CD4-positive, alpha-beta memory T cell (primary cell): ENCODE measurements at places on chromosomes 11 and 22.

DNA sequence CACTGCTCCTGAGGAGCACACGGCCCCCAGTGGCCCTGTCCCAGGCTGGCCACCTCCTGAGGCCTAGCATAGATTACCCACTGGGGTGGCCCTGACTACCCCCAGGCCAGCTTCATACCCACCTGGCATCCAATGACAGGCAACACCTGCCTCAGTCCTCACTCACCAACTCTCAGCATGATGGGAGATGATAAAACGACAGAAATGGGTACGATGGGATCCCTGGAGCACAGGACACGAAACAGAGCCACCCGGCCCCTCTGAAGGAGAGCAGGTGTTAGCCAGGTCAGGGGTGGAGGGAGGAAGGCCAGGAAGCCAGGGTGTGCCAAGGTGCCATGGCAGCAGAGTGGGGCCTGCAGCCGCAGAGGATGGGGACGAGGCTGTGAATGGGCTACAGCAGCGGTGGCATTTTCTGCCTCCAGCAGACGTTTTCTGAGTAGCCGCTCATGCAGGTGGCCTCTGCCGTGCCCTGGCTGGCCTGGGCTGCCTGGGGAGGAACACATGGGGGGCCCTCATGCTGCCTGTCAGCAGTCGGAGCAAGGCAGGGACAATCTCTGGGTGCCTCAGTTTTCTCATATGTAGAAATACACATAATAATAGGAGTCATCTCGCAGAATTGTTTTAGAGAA, 50.2 kb upstream of the FGF3 start:
- no peak for DNase-seq

DNA sequence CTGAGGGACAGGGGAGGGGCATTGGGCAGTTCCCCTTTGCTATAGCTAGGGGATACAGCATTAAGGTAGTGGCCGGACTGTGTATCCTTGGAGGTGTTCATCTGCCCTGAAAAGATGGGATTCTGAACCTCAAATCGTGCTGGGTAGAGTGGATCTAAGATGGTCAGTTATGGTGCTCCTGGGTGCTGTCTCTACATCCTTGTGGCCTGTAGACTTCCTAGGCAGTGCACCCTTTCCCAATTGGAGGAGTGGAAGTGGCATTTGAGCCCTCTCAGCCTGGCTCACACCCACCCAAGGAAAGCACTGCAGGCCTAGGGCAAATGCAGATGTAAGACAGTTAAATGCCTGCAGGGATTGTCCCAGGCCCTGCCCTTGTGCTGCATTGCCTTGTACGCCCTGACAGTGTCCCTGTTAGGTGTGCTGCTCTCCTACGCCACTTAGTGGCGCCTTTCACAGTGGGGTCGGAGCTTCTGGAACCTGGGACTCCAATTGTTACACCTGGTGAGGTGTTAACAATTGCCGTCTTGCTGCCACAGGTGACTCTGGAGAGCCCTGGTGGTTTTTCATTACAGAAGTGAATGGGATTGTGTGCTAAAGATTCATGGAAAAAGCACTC, 35.0 kb downstream of the PPFIBP2 start:
- DNase-seq = no peak

DNA sequence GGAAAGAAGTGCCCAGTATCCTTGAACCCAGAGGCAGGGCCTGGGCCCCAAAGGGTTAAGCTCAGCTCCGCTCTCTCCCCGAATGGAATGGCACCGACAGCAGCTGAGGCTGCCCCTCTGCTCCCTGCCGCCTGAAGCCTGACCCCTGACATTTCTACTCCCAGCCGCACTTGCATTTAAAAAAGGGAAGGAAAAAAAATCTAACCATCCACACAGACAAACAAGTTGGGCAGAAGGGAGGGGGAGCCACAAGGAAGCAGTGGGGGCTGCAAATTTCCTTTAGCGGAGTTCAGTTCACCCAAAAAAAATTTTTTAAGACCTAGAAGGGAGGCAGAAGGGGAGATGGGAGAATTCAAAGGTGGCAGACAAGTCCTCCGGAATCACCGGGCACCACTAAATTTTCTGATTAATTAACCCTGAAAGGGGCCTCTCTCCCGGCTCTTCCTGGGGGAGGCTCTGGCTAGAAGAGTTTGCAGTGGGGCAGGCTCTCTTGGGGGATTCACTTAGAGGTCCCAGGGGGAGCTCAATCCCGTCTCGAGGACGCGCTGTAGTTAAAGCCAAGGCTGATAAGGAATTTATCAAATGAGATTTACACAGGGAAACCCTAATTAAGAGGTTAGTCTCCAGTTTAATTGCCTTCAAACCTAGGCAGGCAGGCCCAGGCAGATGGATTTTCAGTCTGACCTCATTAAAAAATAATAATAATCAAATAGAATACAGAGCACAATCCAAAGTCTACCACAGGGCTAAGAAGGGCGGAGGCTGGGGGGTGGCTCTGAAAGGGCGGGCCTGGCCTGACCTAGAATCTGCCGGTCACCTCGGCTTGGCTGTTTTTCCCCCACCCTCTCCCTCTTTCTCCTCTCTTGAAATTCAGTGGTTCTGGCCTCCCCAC, 25.6 kb downstream of the MN1 start:
- DNase-seq = no peak

GRCh38 chr11:25597696-25598095, 734.2 kb upstream of the ANO3 start:
- DNase-seq = no peak

- DNase-seq = peak; percentile 20
These were observed 75.2 kb upstream of the TP53I11 start for GRCh38 chr11:45025716-45026492.

DNA sequence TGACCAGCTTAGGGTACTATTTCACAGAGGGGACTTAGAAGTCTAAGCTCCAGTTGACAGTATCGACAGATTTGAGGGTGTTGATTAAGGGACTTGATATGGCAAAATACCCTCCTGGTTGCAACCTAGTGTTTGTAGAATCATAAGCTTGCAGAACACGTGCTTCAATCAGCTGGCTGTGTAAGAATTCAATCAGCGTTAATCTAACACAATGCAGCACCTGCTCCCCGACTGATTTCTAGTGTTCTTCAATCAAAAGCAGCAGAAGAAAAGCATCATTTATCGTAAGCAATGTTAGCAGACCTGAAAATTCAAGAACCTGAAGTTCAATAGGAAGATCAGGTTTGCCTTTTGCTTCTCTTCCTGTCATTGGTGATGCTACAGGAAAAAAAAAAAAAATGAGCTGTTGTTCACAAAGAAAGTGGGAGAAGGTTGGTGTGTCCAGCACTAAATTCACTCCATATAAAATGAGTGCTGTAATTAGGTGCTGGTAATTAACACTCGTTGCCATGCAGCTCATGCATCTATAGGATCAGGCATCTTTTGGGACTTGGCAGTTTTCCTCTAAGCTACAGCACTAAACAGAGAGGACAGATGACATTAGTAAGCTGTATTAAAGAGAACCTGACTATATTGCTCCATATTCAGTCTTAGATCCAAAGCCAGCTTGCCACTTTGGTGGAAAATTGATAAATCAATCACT, 840.3 kb downstream of the OPCML start:
- no peak for DNase-seq

- DNase-seq = no peak
These were observed 702 bp upstream of the KCNJ4 start for GRCh38 chr22:38455530-38456271.

DNA sequence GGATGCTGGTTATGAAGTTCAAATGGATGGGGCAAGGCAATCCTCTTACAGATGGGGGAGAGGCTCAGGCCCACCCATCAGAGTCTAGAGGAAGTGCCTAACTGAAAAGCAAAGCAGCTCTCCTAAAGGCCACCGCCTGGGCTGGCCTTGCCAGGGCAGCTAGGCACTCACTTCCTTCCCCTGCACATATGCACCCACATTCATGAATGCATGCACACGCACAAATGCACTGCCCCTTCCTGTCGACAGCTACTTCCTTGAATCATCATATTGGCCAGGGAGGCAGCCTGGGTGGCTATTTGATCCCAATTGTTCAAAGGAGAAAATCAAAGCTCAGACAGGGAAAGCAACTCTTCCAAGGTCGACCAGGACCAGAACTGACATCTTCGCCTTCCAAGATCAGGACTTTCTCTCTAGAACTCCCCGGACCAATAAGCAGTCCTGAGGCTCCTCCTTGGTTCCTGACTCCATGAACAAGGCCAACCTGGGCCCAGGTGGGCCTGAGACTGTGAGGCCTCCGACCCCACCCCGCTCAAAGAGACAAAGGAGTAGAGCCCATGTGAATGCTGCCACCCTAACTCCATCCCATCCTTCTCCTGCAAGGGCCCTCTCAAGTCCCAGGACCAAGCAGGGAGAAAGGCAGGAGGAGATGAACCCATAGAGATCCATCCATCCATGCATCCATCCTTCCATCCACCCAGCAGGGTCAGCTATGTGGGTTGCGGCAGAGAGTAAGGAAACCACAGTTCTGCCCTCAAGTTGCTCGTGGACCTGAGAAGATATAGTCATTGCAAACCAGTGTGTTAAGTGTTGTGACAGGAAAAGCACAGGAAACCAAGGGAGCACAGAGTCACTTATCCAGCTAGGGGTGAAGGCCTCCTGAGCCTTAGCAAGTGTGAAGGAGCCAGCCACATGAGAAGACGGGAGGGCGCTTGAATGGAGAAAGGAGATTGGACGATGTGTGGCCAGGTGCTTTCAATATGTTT, 35.4 kb upstream of the LMO1 start:
- no peak for DNase-seq

GRCh38 chr11:130473795-130474377, 25.4 kb downstream of the ADAMTS15 start:
- no peak for DNase-seq

GRCh38 chr22:19055801-19056200, 66.4 kb downstream of the DGCR2 start:
- no peak for DNase-seq

DNA sequence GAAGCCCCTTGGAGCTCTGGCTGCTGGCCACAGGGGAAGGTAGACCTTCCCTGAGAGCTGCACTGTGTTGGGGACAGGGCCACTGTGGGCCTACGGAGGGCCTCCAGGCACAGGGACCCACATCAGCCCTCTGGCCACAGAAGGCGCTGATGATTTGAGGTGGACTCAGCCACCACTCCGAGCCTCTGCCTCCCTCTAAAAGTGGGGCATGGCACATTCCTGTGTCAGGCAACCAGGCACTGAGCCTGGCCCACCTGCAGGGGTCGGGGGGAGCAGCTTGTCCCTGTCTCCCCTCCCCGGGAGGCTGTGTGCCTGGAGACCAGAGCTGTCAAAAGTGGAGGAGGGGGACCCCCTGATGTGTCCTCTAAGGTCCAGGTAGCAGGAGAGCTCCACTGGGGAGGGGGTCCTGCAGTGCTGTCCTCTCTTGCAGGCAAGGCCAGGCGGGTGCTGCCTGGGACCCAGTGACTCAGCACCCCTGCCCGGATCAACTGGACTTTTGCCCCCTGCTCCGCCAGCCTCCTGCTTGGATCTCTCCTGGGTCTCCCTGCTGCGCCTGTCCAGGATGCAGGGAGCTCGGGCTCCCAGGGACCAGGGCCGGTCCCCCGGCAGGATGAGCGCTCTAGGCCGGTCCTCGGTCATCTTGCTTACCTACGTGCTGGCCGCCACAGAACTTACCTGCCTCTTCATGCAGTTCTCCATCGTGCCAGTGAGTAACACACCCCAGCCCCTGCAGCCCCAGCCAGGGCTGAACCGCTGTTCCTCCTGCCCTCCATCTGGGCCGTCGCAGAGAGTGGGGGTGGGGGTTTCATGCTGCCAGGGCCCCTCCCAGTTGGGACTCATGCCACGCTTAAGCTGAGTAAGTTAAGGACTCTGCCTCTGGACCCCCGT, 17.5 kb upstream of the CDKN1C start:
- DNase-seq = no peak

- DNase-seq = no peak
These were observed 1309.6 kb upstream of the RAG2 start for GRCh38 chr11:37907436-37908218.

- DNase-seq = no peak
These were observed 1.4 kb upstream of the KREMEN1 start for GRCh38 chr22:29071261-29072045.

- DNase-seq = peak; percentile 84
These were observed 3.6 kb upstream of the APOBEC3A start for GRCh38 chr22:38953577-38954413.
